ENCODE measurements at places on chromosomes 7 and 10.
A peak's percentile ranks its signal among the peaks of the same experiment; 100 is the strongest.

- H3K4me3 ChIP-seq = no peak overlapping the region
- H3K27me3 ChIP-seq = no peaks in the 10 kb centered on the region
- H3K36me3 ChIP-seq = peaks cover 1% of the 10 kb centered on the region
- H3K4me1 ChIP-seq = no peaks in the 10 kb centered on the region
- DNase-seq = no peak
- H3K27ac ChIP-seq = no peak overlapping the region
These were observed 51.7 kb upstream of the SH2B2 start for GRCh38 chr7:102234801-102235550.

DNA sequence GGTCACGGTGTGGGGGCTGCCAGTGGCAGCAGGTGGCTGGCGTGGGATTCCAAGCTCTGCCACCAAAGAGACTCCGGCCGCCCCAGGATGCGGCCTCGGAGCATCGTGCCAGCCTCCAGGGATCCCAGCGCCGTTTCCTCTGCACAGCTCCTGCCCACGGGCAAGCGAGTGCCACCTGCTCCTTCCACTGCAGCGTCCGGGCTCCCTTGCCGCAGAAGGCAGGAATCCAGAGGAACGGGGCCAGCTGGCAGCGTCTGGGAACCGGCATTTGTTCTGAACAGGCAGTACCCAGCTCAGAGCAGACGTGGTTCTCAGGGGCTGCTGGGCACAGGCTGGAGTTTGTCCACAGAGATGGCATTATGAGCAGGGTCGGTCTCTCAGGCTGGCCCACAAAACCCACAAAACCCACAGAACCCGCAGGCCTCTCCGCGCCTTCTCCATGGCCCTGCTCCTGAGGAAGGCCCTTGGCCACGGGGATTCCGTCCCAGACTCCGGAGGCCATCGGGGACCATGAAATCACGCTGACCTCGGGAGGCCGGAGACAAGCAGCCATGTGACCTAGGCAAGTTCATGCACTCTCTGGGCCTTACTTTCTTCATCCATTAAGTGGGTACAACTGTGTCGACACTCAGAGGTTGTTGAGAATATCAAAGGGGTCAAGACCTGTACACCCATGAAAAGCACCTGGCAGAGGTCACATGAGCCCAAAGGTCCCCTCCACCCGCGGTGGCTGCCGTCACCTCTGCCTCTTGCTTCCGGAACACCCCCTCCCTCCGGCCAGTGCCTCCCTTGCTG lies 72.1 kb upstream of the TNRC18 start:
- no peaks in the 10 kb centered on the region for H3K27me3 ChIP-seq
- DNase-seq = no peak
- no peak overlapping the region for H3K27ac ChIP-seq
- peaks cover 26% of the 10 kb centered on the region for H3K4me1 ChIP-seq
- peaks cover 15% of the 10 kb centered on the region for H3K36me3 ChIP-seq
- H3K4me3 ChIP-seq = no peak overlapping the region

DNA sequence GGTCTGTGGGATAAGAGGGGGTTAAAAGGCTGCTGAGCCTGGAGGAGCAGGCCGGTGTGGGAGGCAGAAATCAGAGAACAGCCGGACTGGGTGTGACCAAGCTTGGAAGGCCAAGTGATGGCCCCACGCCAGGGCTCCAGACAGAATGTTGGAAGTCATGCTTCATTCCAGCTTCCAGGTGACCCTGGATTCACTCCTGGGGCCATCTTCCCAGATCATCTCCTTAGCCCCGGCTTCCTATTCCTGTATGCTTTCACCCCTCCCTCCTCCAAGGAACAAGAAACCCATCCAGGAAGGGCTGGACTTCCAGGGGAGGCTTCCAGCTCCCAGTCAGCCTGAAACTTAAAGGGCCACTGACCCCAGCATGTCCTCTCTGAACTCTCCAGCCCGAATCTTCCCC lies 1.0 kb downstream of the INMT start:
- no peaks in the 10 kb centered on the region for H3K27me3 ChIP-seq
- H3K4me3 ChIP-seq = no peak overlapping the region
- no peak for DNase-seq
- no peaks in the 10 kb centered on the region for H3K4me1 ChIP-seq
- no peaks in the 10 kb centered on the region for H3K36me3 ChIP-seq

GRCh38 chr10:50575477-50576244 lies 48.1 kb downstream of the SGMS1 start:
- H3K4me1 ChIP-seq = peaks cover 52% of the 10 kb centered on the region
- H3K27me3 ChIP-seq = no peaks in the 10 kb centered on the region
- DNase-seq = no peak
- H3K4me3 ChIP-seq = no peak overlapping the region
- no peak overlapping the region for H3K27ac ChIP-seq

- H3K4me1 ChIP-seq = no peaks in the 10 kb centered on the region
- no peak for DNase-seq
- H3K36me3 ChIP-seq = no peaks in the 10 kb centered on the region
- no peak overlapping the region for H3K4me3 ChIP-seq
- H3K27me3 ChIP-seq = no peaks in the 10 kb centered on the region
These were observed 81.3 kb downstream of the GRID1 start for GRCh38 chr10:86285136-86285790.

GRCh38 chr7:2452074-2452507 lies 24.1 kb downstream of the GRIFIN start:
- H3K27ac ChIP-seq = peak overlapping the region; percentile 46
- H3K27me3 ChIP-seq = peaks cover 2% of the 10 kb centered on the region
- peak overlapping the region; percentile 49 for H3K4me3 ChIP-seq
- H3K4me1 ChIP-seq = peaks cover 6% of the 10 kb centered on the region

- no peak overlapping the region for H3K27ac ChIP-seq
- H3K27me3 ChIP-seq = no peaks in the 10 kb centered on the region
- H3K4me3 ChIP-seq = no peak overlapping the region
- no peaks in the 10 kb centered on the region for H3K36me3 ChIP-seq
- DNase-seq = no peak
These were observed 34.8 kb downstream of the ZMIZ1 start for GRCh38 chr10:79103585-79103984.

DNA sequence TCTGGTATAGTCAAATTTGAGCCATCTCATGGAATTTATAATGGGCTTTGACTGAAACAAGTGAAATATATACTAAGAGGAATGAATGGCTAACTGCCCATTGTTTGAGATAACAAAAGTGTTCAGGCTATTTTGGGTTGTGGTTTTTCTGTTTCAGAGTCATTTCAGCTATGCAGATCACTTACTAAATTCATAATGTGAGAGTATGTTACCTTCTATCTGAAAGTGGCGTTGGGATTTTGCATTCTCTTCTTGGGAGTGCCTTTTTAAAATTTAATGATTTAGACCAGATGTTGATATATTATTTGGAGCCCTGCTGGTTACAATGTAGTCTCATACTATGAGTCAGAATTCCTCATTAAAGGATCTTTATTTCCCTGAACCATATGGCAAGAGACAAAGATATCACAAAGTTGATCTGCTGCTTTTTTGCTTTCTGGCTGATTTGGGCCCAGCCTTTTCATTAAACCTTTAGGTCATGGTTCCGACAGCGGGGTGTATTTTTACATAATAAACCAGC lies 10.4 kb downstream of the VCL start:
- H3K4me3 ChIP-seq = no peak overlapping the region
- peaks cover 30% of the 10 kb centered on the region for H3K4me1 ChIP-seq
- H3K36me3 ChIP-seq = no peaks in the 10 kb centered on the region
- DNase-seq = no peak

DNA sequence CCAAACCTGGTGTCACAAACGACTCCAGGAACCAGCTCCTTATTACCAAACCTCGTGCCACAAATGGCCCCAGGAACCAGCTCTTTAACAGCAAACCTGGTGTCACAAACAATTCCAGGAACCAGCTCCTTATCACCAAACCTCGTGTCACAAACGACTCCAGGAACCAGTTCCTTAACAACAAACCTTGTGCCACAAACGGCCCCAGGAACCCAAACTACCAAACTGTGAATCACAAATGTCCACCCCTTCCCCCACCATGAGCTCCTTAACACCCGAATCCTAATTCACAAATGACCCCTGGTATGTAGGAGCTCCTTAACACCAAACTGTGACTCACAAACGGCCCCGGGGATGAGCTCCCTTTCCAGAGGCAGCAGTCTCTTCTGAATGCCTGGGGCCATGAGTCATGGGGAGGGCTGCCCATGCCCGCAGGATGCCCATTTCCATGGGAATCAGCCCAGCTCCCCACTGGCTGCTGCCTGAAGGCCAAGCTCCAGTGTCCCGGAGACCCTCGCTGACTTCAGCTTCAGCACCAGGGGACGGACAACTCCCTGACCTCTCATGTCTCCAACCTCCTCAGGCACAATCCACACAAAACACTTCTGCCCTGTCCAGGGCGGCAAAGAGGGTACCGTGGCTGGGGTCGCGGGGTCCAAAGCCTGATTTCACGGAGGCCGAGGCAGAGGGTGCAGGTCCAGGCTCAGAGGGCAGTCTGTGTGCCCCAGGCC lies 213.1 kb downstream of the ELFN1 start:
- no peaks in the 10 kb centered on the region for H3K27me3 ChIP-seq
- DNase-seq = no peak
- H3K27ac ChIP-seq = no peak overlapping the region

GRCh38 chr10:119494236-119495020 lies 48.1 kb downstream of the RGS10 start:
- no peak overlapping the region for H3K4me3 ChIP-seq
- peaks cover 22% of the 10 kb centered on the region for H3K36me3 ChIP-seq
- H3K27ac ChIP-seq = peak overlapping the region; percentile 65
- H3K4me1 ChIP-seq = peaks cover 79% of the 10 kb centered on the region
- no peaks in the 10 kb centered on the region for H3K27me3 ChIP-seq

GRCh38 chr10:129101232-129101980 lies 365.6 kb upstream of the MGMT start:
- no peak overlapping the region for H3K4me3 ChIP-seq
- peak; percentile 12 for DNase-seq
- H3K36me3 ChIP-seq = no peaks in the 10 kb centered on the region
- no peaks in the 10 kb centered on the region for H3K27me3 ChIP-seq
- peaks cover 26% of the 10 kb centered on the region for H3K4me1 ChIP-seq

DNA sequence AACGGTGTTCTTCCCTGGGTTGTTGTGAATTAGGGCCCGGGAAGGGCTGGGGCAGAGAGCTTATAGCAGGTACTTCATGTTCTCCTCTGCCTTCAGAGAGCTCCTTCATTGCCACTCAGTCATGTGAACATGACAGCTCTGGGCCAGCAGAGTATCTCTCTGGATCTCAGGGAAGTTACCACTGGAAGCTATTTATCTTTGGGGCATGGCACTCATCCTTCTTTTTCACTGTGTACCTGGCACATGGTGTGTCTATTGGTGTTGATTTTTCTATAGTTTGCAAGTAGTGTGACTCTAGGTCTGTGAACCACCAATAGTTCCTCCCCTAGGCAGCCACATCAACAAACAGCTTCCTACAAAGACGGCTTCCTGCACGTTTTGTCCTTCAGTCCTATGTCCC lies 156.6 kb downstream of the PKD1L1 start:
- no peak for DNase-seq
- H3K4me3 ChIP-seq = no peak overlapping the region
- H3K27ac ChIP-seq = no peak overlapping the region
- H3K36me3 ChIP-seq = no peaks in the 10 kb centered on the region

GRCh38 chr7:46006723-46007122 lies 85.7 kb upstream of the IGFBP3 start:
- no peak overlapping the region for H3K4me3 ChIP-seq
- no peaks in the 10 kb centered on the region for H3K27me3 ChIP-seq
- no peak for DNase-seq
- no peak overlapping the region for H3K27ac ChIP-seq
